ENCODE measurements at places on chromosomes 5 and 9.

DNA sequence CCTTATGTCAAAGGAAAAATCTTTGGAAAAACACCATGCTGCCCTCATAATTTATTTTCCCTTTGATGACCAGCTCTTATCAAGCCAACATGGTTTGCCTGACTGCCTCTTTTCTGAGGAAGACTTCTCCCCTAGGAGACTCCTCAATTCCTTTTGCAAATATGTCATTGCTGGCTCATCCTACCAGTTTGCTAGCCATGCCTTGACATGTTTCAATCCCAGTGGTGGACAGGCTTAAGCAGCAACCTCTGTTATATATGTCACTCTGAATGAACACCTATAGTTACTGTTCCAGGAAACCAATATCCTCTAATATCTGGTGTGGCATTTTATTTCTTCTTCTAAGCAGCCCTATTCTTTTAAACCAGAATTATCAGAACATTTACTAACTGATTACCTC, 615.8 kb downstream of the HTR1A start:
- DNase-seq, result no peak

- peak; percentile 40 for DNase-seq
Measured at GRCh38 chr5:130189961-130190360, 285.7 kb downstream of the CHSY3 start.

- DNase-seq, result no peak
Measured at GRCh38 chr5:74801941-74802340, 34.9 kb downstream of the NSA2 start.

- peak; percentile 82 for DNase-seq
Measured at GRCh38 chr9:131349881-131350563, 43.9 kb upstream of the PRRC2B start.

DNA sequence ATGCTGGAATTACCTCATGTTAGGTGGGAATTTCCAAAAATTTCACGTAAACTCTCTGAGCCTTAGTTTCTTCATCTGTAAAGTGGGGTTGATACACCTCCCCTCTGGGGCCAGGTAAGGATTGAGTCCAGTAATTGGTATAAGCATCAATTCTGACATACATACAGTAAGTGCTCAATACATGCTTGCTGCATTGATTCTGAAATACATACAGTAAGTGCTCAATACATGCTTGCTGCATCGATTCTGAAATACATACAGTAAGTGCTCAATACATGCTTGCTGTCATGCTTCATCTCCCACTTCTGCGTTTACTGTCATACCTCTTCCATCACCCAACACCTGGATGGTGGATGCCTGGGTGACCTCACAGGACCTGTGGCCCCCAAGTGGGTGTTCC, 57.1 kb downstream of the TSPAN17 start:
- no peak for DNase-seq

All from SW480 (cell line).